ENCODE measurements at places on chromosomes 7 and 10.

DNA sequence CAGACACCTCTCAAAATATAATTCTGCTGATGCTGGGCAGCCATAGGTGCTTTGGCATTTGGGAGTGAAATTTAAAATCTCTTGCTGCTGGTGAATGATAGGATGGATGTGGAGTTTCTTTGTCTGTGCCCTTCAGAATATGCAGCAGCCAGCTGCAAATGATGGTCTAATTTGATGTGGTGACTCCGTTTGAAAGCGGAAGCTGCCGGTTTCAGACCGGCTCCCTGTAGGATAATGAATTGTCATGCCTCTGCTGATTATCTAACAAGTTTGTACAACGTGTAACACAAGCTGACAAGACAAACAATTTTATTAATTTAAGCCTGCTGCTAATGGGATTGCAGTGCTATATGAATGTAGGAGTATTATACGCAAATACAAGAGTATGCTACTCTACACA lies 103.5 kb downstream of the SND1 start:
- no peak for DNase-seq

- no peak for DNase-seq
Observed at GRCh38 chr10:23718946-23719345, 280.1 kb downstream of the OTUD1 start.

- DNase-seq, result no peak
Observed at GRCh38 chr7:32163141-32163806, 93.1 kb upstream of the PDE1C start.

GRCh38 chr7:4074407-4074806 lies 607.7 kb upstream of the FOXK1 start:
- no peak for DNase-seq

DNA sequence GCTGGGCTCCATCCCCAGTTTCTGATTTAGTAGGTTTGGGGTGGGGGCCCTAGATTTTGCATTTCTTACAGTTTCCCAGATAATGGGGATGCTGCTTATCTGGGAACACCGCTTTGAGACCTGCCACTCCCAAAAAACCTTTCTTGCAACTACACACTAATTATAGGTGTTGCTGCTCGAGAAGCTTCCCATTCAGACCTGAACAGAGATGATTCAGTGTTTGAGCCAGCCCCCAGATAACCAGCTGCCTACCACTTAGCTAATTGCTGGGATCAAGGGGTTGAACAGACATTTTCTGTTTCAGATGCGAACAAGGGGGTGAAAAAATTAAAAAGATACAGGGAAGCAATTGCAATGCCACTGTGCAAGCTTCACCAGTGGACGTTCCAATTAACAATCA lies 448.5 kb downstream of the KCNMA1 start:
- DNase-seq, result no peak

- DNase-seq, result no peak
Observed at GRCh38 chr7:80999100-80999499, 80.2 kb upstream of the SEMA3C start.

DNA sequence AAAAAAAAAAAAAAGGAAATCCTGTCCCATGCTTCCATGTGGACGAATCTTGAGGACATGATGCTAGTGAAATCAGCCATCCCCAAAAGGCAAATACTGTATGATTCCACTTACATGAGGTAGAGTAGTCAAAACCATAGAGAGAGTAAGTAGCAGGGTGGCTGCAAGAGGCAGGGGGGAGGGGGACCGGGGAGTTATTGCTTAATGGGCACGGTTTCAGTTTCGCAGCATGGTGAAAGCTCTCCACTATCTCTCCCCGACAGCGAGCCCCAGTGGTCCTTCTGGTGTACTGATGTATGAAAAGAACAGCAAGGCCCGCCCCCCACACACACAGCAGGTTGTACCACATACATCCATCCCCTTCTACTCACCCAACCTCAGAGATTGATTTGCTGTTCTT lies 32.8 kb downstream of the NOD1 start:
- peak; percentile 34 for DNase-seq

GRCh38 chr10:129697463-129698247 lies 230.6 kb downstream of the MGMT start:
- no peak for DNase-seq

GRCh38 chr10:63197344-63198092 lies 64.4 kb downstream of the NRBF2 start:
- DNase-seq, result no peak

- no peak for DNase-seq
Observed at GRCh38 chr10:49347342-49347741, 48.4 kb downstream of the C10orf71 start.

GRCh38 chr10:89479771-89480446 lies 55.5 kb downstream of the SLC16A12 start:
- no peak for DNase-seq

- DNase-seq, result no peak
Observed at GRCh38 chr7:2003931-2004812, 228.6 kb downstream of the MAD1L1 start.

DNA sequence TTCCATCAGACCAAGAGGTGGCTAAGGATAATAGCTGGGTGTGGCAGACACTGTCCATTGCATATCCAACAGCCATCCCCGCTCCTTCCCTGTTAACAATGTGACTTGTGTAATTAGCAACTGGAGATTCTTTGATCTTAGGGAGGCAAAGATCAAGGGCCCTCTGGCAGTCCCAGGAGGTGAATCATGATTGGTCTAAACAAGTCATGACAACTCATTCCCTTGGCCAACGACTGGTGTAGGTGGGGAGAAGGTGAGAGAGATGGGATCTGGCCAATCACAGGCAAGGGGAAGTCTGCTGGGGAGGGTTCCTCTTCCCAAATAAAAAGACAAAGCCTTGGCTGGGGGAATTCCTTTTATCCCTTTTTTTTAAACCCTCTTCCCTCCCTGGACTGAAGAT lies 46.2 kb upstream of the COMTD1 start:
- no peak for DNase-seq

GRCh38 chr7:141686074-141686473 lies 15.9 kb downstream of the DENND11 start:
- DNase-seq, result no peak

DNA sequence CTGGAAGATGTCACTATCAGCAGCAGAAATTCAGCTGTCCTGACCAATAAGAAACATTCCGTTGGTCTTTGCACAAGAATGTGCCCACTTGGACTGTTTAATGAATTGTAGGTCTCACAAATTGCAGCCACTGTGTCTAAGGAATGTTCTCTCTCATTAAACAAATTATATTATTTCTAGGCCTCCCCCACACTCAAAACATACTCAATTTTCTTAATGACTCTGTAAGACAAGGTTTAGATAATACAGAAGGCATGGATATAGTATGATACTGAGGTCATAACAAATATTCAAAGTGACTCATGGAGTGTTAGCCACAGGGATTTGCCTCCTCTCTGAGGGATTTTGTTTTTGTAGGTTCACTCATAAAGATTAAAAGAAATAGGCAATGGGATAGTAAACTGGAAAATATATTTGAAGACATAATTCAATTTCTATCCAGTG lies 197.5 kb downstream of the PTN start:
- DNase-seq, result no peak

- DNase-seq, result no peak
Observed at GRCh38 chr10:21260066-21260465, 265.4 kb downstream of the SKIDA1 start.

- DNase-seq, result no peak
Observed at GRCh38 chr7:20064974-20065862, 152.0 kb downstream of the MACC1 start.

- no peak for DNase-seq
Observed at GRCh38 chr10:127215866-127216265, 19.5 kb upstream of the INSYN2A start.

- DNase-seq, result no peak
Observed at GRCh38 chr7:29285444-29285793, 90.8 kb downstream of the CHN2 start.

DNA sequence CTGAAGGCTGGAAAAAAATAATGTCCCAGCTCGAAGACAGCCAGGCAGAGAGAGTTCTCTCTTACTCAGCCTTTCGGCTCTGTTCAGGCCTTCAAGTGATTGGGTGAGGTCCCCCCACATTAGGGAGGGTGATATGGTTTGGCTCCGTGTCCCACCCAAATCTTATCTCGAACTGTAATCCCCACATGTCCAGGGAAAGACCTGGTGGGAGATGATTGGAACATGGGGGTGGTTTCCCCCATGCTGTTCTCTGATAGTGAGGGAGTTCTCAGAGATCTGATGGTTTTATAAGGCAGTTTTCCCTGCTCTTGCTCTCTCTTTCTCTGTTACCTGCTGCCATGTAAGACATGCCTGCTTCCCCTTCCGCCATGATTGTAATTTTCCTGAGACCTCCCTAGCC lies 36.6 kb upstream of the LEP start:
- no peak for DNase-seq

DNA sequence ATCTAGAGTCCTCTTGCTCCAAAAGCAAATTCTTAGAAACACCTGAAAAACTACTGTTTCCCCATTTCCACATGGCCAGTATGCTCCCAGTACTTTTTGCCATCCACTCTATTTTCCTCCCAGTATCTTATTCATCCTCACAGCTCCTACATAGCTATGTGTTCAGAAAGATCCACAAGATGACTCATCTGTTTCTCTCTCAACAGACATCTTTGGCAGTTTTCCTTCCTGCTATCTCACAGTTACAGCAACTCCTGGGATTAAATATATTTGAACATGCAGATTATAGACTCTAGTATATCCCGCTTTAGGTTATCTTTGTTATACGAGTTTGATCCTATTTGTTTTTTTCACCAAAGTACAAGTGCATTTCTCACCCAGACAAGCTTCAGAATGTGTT lies 675.6 kb upstream of the POT1 start:
- no peak for DNase-seq

- no peak for DNase-seq
Observed at GRCh38 chr7:138606236-138606635, 94.9 kb downstream of the SVOPL start.

GRCh38 chr7:101817471-101818286 lies at the start of gene CUX1:
CUX1 (plus strand) TSS chr7:101817626; CDS start chr7:101817640, 14 bp downstream.
- DNase-seq, result no peak

- no peak for DNase-seq
Observed at GRCh38 chr7:1232623-1233332, at the start of gene UNCX. UNCX (plus strand) TSS chr7:1232872; CDS start chr7:1233018, 146 bp downstream.

DNA sequence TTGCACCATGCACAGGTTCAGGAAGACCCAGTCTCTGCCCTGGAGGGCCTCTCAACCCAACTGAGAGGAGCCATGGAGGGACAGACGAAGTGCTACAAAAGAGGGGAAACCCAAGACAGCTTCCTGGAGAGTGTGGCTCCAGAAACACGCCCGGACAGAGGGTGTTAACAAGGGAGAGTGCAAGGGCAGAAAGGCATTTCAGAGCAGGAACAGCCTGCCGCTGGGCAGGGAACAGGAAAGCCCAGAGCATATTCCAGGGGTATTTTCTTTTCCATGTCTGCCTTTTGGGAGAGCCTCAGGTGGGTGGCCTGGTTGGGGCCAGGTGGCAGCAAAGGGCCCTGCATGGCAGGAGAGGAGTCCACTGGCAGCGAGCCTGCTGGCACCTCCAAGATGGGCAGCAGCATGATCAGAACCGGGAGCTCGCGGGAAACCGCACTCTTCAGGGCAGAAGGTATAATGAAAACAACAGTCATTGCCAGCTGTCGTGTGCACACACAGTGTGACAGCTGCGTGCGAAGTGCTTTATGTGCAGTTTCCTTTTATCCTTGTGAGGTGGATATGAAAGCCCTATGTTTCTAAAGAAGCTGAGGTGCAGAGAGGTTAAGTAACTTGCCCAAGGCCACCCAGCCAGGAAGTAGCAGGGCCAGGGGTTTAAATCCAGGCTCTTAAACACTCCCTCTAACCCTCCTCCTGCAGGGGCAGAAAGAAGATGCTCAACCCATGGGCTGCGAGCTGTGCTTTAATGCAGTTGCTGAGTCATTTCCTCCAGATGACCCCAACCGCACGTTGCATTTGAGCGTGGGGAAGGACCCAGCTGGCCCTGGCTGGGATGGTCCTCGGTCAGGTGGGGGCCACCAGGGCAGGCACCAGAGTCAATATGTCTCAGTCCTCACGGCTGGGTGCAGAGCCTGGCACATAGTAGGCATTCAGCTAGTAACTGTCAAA lies 128.6 kb downstream of the OAT start:
- no peak for DNase-seq

DNA sequence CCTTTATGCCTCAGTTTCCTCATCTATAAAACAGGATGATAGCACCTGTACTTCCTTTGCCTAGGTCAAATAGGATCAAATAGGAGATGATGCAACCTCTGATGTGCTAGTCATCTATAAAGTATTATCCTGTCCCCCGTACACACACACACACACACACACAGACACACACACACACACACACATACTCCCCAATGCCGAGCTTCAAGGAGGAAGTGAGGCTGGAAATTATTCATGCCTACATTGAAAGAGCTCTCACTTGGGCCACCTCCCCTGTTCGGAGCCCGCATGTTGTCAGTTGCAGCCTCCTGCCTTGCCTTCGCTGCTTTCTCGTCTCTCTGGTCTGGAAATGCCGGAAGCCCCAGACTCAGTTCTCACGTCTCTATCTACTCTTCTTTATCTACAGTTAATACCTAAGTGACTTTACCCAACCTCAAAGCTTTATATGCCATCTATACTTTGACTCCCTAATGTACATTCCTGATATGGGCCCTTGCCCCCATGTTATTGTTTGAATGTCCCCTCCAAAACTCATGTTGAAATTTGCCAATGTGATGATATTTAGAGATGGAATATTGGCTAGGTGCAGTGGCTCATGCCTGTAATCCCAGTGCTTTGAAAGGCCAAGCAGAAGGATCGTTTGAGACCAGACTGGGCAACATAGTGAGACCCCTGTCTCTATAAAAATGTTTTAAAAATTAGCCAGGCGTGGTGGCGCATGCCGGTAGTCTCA lies 6.9 kb upstream of the UBE2H start:
- DNase-seq, result no peak

DNA sequence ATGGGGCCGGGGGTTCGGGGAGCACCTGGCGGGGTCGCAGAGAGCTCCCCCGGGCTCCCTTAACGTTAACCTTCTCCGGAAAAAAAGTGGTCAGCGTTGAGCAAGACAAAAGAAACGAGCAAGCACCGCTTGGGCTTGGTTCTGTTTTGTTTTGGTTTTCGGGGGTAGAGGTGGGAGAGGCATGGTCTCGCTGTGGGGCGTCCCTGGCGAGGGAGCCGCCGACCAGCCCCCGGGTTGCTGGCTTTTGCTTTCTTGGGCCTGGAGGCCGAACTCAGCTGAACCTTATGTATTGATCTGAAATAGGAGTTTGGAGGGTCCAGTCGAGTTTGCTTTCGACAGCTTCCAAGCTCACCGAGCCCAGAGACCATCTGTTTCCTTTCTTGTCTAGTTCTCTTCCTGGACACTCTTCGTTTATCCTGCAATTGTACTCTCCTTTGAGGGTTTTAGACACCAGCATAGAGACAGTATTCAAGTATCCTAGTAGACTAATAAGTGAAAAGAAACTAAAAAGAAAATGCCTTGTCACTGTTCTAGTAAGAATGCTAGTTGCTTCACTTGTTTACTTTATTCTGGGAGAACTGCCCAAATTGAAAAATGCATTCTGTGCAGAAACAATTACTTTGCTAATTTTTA lies 980 bp downstream of the FHIP2A start:
- DNase-seq, result peak; percentile 8

- DNase-seq, result no peak
Observed at GRCh38 chr10:66782144-66782543, 143.7 kb upstream of the LRRTM3 start.

- no peak for DNase-seq
Observed at GRCh38 chr10:30411263-30411662, 22.7 kb upstream of the MAP3K8 start.

GRCh38 chr7:20172736-20173334 lies 44.3 kb downstream of the MACC1 start:
- DNase-seq, result no peak
